ENCODE measurements at places on chromosomes 5 and 9. TPM values are rescaled to one million over a fixed set of nuclear protein-coding genes. Genes with fewer than 3 reads are reported as not detected.

DNA sequence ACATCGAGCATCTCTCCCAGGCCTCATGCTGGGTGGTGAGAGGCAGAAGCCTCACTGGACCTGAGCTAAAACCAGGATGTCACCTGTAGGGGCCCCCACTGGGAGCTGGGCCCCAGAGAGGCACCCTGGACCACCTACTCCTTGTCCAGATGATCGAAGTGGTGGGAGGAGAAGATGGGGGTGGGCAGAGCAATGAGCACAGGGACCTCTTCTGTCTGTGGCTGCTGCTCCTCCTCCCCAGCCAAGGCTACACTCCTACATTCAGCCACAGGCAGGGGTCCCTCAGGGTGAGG, 227.5 kb downstream of the CACNA1B start:
- DNase-seq: no peak

- DNase-seq: no peak
These were observed 267.4 kb downstream of the CHSY3 start for GRCh38 chr5:130171699-130172098.

ZDHHC11 gene
- 4.3 TPM for total RNA-seq

DNA sequence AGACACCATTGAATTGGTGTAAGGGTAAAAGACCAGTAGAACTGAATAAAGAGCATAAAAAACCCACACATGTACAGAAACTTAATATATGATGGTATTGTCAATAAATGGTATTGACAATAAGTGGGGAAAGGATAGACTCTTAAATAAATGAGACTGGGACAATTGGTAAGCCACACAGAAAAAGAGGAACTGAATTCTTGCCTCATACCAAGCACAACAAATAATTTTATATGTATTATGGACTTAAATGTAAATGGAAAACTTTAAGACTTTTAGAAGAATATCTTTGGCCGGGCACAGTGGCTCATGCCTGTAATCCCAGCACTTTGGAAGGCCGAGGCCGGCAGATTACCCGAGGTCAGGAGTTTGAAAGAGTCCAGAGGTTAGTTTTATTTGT, 37.9 kb upstream of the PPP2CA start:
- DNase-seq: no peak

- DNase-seq: no peak
These were observed 3.6 kb upstream of the IL4 start for GRCh38 chr5:132669966-132670882.

GRCh38 chr9:69815313-69815712, 5.3 kb upstream of the CFAP95 start:
- DNase-seq: no peak

DNA sequence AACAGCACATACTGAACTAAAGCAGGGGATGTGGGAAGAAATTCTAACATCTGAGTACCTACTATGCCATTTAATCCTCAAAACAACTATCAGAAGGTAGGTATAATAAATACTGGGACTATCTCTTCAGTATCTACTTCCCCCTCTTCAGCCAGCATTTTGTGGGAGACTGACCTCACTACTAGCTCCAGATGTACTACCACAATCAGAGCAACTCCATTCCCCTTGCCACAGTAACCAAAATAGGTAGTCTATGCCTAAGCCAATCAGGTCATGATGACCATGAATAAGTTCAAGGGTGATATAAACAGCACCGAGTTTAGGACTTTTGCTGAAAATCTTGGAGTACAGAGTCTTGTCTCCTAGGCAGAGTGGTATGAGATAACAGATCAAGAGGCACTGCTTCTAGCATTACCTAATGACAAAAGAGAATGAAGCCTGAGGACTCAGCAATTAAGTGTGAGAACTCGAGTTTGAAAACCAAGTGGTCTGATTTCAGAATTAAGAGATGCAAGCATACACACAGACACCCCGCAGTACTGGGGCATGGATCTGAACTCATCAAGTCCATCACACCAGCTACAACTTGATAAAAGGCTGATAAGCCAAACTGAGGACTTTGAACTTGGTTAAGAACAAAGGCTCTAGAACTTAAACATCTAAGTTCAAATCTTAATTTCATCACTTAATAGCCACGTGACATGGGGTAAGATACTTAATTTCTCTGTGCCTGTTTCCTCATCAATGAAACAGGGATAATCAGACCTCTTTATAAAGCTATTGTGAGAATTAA, 9.7 kb downstream of the FNIP1 start:
- no peak for DNase-seq

GRCh38 chr9:121259935-121260334, 8.0 kb upstream of the GSN start:
- DNase-seq: no peak

DNA sequence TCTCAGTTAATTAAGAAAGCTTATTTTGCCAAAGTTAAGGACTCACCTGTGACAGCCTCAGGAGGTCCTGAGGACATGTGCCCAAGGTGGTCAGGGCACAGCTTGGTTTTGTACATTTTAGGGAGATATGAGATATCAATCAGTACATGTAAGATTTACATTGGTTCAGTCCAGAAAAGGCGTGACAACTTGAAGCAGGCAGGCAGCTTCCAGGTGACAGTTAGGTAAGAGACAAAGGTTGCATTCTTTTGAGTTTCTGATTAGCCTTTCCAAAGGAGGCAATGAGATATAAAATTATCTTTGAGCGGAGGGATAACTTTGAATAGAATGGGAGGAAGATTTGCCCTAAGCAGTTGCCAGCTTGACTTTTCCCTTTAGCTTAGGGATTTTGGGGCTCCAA, 47.8 kb downstream of the SLC1A1 start:
- DNase-seq: no peak

DNA sequence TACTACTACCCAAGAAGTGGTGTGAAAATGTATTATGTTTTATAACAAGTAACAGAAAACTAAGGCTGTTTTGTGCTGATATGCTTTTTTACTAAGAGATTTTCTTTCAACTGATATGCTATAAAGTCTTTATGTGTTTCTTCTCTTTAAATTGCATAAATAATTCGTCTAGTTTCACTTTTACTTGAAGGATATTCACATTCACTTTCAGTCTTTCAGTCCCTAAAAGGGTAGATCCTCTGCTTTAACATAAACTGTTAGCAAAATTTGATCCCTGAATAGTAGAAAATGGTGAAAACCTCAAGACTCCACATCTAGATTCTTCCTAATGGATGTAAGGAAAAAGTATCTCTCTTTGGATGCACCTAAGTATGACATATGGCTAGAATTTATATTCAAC, 69.0 kb upstream of the FST start:
- no peak for DNase-seq

DNA sequence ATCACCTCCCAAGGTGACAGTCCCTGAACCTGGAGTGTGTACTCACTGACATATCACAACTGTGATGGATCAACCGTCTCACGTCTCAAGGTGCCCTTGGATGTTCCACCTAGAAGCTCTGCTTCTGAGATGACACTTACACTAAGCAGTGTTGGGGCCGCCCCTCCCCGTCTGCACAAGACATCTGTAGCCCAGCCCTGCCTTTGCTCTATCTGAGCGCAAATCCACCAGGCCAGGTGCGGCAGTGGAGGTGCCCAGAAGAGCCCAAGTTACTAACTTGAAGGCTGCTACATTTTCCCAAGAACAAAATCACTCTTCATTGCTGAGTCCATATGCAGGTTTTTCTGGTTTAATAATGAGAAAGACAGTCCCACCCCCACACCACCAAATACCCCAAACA, 148.3 kb downstream of the FSTL4 start:
- no peak for DNase-seq

DNA sequence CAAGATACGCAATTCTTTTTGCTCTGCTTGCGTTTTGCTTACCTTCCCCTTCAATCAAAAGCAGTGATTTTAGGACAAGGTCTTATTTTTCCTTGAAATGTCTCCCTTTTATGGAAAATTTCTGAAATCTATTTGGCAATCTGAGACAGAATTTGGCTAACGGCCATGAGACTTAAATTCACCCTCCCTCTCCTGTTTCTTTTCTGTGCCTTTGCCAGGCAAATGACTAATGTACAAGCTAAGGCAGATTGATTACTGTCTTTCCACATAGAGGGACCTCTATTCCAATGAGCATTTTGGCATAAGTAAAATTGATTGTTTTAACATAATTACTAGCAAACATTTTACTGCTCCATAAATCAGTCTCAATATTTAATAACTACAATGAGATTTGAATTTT, 31.7 kb downstream of the FAM81B start:
- DNase-seq: no peak

- DNase-seq: no peak
These were observed 265.3 kb downstream of the DOCK8 start for GRCh38 chr9:479971-480350.

TCF7 gene
- total RNA-seq: 0.68 TPM

- DNase-seq: no peak
These were observed 13.6 kb downstream of the NR2F1-AS1 start for GRCh38 chr5:93567424-93567823.

ACOT12 gene
- not detected for total RNA-seq

POU5F2 gene
- 3.1 TPM for total RNA-seq

OTULINL gene
- total RNA-seq: 1.9 TPM

DNA sequence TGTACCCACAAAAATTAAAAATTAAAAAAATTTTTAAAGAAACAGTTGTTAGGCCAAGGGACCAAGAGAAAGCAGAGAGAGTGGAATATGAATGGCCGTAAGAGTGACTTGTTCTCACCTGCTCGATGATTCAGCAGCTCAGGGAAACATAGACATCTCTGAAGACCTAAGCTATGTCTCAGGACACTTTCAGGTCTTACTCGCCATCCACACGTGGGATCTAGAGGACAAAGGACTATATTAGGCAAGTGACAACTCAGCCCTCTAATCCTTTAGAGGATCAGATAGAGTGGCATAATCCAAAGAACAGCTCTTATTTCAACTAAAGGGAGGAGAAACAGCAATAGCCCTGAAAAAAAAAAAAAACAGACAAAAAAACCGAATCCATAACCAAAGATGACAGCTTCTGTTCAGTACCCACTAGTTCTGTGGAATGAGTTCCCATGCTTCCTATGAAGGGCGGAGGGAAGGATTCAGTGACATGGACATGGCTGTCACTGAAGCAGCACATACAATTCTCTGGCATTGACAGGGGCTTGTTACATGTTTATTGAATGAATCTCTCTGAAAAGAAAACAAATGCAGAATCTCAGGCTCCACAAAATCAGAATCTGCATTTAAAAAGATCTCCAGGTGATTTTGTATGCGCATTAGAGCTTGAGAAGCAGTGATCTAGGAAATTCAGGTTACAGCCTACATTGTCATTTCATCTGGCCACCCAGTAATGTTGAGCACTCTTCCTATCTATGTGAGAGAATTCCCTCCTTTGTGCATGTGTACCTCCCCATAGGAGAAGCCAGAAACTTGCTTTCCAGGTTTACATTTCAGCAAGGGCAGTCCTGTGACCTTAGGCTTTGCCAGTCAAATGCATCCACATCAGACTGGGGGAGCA, 96.0 kb downstream of the KIAA1958 start:
- no peak for DNase-seq

GRCh38 chr5:142544946-142545649, 140.8 kb downstream of the FGF1 start:
- no peak for DNase-seq

GRCh38 chr9:79809316-79809876, 237.6 kb downstream of the TLE4 start:
- DNase-seq: no peak

INSYN2B gene
- total RNA-seq: not detected

DNA sequence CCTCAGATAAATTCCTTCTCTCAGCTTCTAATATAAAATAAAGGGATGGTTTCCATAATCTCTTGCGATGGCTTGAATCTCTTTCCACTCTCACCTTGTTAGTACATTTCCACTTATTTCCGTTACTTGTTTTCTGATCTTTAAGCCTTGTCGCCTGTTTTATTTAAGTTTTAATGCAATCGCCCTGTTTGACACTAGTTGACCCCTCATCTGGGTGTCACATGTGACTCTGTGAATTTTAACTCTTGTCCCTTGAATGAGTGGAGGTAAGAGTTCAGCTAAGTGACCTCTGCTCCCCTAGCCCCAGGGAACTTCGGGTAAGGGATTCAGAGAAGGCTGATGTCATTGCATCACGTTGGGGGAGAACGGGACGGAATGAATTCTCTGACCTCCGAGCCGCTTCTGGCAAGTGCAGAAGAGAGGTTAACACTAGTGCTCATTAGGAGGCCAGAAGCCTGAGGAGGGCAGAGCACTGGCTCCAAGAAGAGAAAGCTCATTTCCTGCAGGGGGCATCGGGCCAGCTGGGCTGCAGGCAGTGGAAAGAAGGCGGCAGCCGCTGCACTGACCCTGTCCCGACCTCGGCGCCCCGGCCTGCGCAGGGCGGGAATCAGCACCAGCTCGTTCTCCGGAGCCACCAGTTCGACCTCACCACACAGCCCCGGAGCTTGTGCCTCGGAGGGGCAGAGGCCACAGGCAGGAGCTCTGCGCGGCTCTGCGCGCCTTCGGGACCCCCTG, 569 bp downstream of the HINT2 start:
- peak; percentile 86 for DNase-seq

DNA sequence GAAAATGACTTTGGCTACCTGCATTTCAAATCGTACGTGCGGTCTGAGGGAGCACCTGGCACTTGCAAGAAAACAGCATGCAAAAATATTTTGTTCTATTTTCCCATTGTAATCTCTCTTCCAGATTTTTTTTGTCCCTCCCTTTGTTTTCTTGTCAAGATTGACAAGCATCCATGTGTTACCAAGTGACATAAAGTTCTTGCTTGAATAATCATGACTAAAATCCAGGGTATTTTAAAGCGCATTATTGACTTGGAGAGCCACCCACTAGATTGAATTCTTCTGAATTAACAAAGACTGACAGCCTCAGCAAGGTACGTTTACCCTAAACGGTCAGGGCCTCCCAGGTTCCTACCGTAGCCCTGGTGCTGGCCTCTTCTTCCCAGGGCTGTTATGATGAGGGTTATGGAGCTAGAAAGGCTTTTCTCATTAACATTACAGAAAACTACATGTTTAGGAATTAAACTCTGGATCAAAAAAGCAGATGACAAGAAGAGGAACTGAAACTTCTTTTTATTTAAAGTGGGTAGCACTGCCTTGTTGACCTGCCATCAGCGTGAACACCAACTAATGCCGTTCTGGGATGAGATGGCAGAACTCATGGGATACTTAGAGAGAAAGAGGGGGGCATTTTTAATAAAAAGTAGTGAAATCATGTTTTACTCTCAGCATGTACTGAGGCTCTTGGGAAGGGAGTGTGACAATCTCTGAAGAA, 297.0 kb downstream of the EFNA5 start:
- no peak for DNase-seq

- DNase-seq: no peak
These were observed 39.2 kb downstream of the NUP188 start for GRCh38 chr9:128986671-128987070.

DTWD2 gene
- total RNA-seq: 7.5 TPM

GRCh38 chr9:130177898-130178805, 5.9 kb downstream of the NCS1 start:
- DNase-seq: no peak

DNA sequence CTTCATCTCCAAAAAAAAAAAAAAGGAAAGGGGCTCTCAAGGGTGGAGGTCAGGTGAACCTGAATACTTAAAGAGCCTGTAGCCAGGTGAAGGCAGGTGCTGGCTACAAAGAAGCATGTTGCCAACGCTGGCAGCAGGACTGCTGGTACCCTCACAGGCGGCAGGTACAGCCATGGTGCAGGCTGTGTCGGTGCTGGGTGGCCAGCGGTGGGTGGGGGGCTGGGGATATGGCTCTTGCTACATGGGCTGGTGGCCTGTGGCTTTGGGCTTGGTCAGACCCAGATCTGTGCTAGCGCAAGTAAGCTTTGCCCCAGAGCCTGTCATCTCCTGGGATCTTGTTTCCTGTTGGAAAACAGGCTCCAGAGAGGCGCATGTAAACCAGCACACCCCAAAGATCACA, 86.3 kb upstream of the PHYKPL start:
- DNase-seq: peak; percentile 40

ESM1 gene
- not detected for total RNA-seq

- DNase-seq: no peak
These were observed 66.7 kb downstream of the KCNIP1 start for GRCh38 chr5:170570476-170570875.

GRCh38 chr5:757346-757930, 27.1 kb downstream of the ZDHHC11B start:
- DNase-seq: peak; percentile 63

Measured in sigmoid colon (tissue), 7 donors.